ENCODE measurements at places on chromosomes 2 and 18.

DNA sequence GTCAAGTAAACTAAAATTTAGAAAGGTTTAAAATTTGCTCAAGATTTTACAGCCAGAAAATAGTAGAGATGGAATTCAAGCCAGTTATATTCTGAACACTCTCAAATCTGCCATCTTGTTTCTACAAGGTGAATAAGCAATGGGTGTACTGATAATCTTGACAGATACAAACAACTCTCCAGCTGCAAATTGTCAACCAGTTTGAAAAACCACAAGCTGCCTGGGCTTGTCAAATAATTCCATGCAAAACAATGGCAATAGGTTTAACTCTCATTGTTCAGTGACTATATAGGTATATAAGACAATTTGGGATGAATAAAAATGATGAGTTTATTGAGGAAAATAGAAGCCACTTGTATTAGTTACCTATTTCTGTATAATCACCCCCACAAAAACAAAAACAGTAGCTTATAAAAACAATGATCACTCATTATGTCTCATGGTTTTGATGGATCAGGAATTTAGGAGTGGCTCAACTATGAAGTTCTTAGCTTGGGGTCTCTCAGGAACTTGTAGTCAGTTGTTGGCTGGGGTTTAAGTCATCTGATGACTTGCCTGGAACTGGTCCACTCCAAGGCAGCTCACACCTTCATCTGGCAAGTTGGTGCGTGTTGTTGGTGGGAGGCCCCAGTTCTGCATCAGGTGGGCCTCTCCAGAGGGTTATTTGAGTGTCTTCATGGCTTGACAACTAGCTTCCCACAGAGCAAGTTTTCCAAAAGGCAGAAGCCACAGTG lies 12.6 kb upstream of the EVA1A start:
- DNase-seq: no peak

- DNase-seq: no peak
Measured at GRCh38 chr2:236619910-236620612, 50.4 kb downstream of the ACKR3 start.

DNA sequence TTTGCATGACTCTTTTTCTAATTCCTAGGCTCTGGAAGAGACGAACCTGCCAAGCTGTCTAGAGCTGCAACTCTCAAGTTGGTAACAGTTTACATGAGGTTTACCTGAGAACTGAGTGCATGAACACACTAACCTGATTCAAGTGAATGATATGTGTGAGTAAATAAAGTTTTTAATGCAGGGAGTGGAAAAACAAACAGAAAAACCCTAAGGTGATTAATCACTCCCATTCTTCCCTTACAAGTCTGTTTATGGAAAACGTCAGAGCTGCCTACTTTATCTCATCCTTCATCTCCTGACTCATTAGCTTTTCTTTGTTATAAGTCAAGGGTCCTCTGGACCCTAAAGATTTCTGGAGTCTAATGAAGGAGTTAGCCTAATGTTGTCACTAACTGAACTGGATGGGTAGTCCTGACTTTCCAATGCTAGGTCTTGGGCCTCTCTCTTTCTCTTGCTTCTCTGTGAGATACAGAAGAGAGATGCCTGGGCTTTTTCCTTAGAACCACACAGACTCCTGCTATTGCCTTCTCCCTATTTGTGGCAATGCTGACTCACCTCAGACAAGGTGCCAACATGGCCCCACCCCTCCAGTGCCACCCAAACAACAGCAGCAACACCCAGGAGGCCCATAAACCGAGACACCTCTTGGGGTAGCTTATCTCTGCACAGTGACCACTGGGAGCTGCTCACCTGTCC lies 952.4 kb downstream of the EPHA4 start:
- no peak for DNase-seq

DNA sequence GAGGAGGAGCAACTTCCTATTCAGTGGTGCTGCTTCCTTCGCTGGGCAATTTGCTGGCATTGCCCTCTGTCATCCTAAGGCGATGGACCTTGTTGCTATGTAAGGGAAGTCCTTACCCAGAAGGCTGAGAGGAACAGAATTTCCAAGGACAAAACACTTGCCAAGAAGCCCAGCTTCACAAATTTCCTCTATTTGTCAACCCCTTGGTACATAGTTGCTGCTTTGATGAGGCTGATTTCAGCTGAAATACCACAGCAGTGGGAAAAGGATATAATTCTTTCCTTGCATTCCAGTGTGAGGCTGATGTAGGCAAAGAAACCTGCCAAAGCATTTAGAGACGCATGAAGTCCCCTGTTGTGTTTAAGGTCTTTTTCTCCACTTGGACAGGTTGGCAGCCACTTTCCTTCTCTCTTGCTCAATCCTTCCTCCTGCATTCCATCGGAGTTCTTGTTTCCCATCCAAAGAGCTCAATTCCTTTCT lies 16.4 kb upstream of the ST3GAL5 start:
- no peak for DNase-seq

DNA sequence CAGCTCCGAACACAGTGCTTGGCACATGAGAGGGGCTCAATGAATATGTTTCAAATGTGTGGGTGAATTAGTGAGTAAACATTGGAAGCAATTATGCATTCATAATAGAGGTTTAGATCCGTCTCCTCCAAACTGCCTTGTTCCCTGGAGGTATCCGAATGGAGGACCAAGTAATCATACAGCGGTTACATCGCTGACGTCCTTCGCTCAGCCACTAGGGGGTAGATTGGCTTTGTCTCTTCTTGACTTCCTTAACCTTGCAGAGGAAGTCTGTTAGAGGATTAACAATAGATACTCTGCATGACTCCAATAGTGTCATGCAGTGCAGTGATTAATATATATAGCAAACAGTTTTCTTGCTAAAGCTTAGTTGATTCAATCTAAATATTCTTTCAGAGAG lies 517.0 kb downstream of the PTPRM start:
- DNase-seq: no peak

GRCh38 chr2:16441431-16441830 lies 224.2 kb downstream of the CYRIA start:
- no peak for DNase-seq

DNA sequence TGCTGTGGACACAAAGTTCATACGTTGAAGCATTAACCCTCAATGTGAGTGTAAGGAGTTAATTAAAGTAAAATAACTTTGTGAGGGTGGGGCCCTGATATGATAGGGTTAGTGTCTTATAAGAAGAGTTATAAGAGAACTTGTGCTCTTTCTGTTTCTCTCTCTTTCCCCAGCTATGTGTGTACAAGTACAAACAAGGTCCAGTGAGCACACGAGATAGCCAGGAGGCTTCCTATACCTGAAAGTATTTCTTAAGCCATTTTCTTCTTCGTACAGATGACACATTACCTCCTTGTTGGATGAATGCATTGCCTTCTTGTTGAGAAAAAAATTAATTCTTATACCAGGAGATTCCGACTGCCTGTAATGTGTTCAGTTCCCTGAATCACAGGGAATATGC lies 301.2 kb downstream of the PARD3B start:
- no peak for DNase-seq

DNA sequence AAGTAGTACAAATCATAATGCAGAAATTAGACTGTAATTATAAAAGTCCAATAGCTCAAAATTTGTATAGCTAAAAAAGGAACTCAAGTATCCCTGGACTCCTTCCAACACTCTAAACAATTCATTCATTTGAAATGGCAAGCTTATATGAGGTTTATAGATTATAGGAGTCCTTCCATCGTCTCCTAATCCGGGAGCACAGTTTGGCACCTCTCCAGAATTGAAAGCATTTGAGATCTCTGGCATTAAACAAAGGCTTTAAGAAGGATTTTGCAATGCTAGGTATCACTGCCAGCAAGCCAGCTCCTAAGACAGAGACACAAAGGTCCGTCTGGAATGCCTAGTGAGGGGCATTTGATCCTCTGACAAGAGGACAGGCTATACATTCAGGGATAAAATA lies 90.9 kb downstream of the ACVR1 start:
- DNase-seq: no peak

- DNase-seq: no peak
Measured at GRCh38 chr2:221216636-221217035, 355.5 kb downstream of the EPHA4 start.

- DNase-seq: no peak
Measured at GRCh38 chr2:119710281-119710680, 31.3 kb downstream of the TMEM177 start.

DNA sequence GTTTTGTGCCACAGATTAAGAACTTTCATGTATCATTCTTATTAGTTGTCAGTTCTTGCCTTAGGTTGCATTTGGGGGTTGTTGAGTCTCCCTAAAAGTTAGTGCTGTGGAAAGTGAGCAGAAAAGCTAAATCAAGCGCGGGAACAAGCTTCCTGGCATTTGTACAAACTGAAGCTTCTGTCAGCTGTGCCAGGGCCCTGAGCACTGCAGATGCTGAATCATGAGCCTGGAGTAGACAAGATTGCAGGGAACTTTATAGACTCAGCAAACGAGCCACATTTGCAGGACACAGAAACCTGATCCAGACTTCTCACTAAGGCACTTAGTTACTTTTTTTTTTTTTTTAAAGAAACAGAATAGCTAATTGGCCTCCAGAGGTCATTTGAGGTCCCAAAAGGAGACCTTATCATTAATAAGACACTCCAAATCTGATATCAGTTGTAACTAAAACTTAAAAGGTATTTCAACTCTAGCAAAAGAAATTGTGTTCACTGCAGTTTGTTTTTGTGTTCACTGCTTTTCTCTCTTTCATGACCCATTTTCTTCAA lies 88.7 kb downstream of the ADAM23 start:
- no peak for DNase-seq

DNA sequence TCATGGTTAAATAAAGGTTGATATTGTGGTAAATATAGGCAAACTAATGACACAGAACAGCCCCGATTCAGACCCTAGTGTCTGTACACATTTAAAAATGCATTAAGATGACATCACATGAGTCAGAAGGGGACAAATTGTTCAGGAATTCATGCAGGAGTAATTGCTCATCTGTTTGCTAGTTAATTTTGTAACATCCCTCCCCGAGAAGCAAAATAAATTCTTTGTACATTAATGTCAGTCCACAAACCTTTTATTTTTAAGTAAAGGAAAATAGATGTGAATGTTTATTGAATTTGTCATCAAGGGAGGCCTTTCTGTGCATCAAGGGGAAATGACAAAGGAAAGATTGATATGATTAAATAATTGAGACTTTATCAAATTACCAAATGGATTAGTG lies 69.9 kb downstream of the SH3BP4 start:
- no peak for DNase-seq

GRCh38 chr18:78813936-78814710 lies 165.5 kb upstream of the SALL3 start:
- DNase-seq: no peak

- DNase-seq: no peak
Measured at GRCh38 chr2:240981871-240982800, 16.3 kb upstream of the SNED1 start.

DNA sequence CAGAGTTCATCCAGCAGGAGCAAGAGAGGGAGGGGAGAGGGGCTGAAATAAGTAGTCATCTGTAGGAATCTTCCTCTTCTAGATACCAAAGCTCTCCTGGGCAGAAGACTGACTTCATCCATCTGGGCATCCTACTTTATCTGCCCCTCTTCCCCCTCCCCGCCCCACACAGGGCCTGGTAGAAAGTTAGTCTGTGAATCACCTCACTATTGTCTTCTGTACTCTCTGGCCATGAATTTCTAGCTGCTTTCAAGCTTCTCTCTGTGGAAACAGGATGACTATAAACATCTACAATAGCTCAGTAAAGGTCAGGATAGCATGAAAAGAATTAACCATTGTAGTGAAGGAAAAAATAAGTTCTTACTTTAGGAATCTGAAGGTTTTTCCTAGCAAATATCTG lies 47.7 kb upstream of the RNU4ATAC start:
- no peak for DNase-seq

DNA sequence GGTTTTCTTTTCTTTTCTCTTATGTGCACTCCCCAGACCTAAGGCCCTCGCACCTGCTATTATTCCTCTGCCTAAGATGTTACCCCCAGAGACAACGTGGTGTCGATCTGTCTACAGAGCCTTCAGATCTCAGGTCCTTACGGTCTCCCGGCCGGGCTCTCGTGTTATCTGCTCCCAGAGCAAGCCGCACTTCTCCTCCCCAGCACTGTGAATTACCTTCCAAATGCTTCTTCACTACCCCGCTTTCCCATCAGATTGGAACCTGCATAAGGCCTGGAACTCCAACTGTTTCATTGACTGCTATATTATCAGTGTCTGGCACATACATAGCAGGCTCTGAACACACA lies 71.2 kb upstream of the ODC1 start:
- DNase-seq: no peak

DNA sequence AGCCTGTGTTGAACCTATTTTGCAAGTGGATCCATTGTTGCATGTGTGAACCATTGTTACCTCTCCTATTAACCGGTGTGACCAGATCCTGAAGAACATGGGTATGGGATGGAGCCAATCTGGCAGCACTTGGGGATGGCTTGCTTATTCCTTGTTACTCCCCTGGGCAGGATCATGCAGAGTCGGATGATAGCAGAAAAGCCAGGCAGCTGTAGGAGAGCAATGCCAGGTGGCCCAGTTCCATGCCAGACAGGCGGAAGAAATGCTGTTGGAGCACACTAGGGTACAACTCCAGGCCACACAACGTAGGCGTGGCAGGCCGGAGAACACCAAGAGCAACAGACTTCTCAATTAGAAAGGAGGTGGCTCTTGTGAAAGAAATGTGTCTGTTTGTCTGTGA lies 16.3 kb upstream of the MYO1B start:
- no peak for DNase-seq

DNA sequence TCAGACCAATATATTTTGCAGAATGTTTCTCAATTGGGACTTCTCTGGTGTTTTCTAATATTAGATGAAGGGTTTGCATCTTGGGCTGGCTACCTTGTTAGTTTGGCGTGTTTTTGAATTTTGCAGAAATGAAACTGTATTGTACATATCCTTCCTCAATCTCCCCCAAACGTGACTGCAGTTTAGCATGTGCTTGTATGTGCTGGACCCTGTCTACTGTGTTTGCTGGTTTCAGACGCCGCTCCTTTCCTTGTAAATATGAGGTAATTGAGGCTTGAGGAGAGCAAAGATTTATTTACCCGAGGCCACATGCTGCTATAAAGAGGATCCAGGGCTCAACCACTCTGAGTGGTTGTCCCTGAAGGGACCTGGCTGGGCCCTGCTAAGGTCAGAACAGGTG lies 57.2 kb downstream of the NGEF start:
- DNase-seq: no peak

DNA sequence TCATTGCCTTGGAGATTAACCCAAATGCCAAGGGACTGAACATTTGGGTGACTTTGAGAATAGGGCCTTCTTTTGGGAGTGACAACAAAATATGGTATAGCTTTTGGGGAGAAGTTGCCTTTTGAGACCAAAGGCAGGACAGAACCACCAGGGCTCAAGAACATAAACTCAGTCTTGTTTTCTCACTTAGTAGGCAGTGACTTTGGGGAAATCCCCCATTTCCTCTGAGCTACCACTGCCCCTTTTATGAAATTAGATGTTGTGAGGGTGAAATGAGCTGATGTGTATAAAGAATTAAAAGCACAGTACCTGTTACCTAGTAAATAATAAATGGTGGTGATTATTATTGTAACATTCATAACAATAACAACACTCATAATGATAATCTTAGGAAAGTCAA lies 36.5 kb downstream of the GPD2 start:
- no peak for DNase-seq

DNA sequence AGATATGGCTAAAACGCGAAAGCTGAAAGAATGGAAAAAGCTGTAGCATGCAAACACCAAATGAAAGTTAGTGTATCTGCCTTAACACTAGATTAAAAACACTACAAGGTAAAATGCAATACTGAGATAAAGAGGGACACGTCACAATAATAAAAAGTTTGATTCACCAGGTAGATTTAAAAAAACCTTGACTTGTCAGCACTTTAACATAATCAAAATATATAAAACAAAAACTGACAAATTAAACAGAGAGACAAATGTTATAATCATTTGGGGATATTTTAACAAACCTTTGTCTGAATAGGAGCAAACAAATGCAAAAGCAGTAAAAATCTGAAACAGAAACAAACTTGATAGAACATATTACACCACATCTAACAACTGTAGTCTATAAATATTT lies 18.3 kb downstream of the TLK1 start:
- no peak for DNase-seq

All from stimulated activated CD4-positive, alpha-beta T cell treated with anti-CD3 and anti-CD28 coated beads, TNF-alpha, amount 100 ng/mL, for 24 hours (primary cell).